ENCODE measurements at places on chromosomes 2 and 18.

GRCh38 chr2:27773959-27774358 lies 2.4 kb downstream of the MRPL33 start:
- no peak for DNase-seq

GRCh38 chr2:108929807-108930425 lies 59.1 kb downstream of the EDAR start:
- no peak for DNase-seq

- DNase-seq = no peak
Observed at GRCh38 chr2:190714958-190715357, 66.1 kb downstream of the NAB1 start.

DNA sequence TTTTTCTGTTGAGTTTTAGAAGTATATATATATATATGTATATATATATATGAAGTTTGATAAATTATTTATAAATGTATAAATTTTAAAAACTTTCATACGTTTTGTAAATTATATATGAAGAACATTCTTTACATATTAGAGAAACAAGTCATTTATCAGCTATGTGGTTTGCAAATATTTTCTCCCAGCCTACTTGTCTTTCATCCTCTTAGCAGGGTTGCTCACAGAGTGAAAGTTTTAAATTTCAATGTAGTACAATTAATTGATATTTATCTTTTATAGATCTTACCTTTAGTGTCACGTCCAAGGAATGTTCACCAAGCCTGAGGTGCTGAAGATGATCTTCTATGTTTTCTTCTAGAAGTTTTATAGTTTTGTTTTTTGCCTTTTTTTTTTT lies 78.3 kb upstream of the HS6ST1 start:
- no peak for DNase-seq

GRCh38 chr2:171447675-171448074 lies 13.6 kb downstream of the DCAF17 start:
- no peak for DNase-seq

GRCh38 chr2:55865096-55865835 lies 58.3 kb downstream of the EFEMP1 start:
- DNase-seq = no peak

DNA sequence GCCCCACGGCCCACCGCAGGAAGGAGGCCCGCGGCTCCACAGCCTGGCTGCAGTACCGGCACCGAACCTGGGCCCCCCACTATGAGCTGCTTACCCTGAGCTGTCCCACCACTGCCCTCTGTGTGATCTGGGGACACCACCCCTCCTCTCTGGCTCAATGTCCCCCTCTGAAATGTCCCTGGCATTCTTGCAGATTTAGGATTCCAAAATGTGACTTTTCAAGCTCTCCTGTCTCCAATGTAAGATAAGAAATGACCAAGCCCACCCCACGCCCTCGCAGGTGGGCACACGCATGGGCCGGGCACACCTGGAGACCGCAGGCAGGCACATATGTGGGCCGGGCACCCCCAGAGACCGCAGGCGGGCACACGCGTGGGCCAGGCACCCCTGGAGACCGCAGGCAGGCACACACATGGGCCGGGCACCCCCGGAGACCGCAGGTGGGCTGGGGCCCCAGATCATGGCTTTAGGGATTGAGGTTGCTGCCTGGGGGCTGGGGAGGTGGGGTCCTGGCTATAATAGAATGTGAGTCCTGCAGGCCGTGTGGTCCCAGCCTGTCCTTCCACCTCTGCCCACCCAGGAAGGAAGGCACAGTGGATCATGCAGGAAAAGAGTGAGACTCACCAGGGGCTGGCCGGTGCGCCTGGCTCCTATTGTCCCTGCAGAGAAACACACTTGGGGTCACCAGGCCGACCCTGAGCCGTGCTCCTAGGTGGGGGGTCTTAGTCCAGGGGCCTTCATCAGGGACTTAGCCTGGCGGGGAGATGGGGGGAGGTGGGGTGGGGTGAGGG lies 7.2 kb downstream of the PDCD1 start:
- DNase-seq = no peak

GRCh38 chr2:182245963-182246362 lies 180.9 kb downstream of the PDE1A start:
- DNase-seq = no peak

DNA sequence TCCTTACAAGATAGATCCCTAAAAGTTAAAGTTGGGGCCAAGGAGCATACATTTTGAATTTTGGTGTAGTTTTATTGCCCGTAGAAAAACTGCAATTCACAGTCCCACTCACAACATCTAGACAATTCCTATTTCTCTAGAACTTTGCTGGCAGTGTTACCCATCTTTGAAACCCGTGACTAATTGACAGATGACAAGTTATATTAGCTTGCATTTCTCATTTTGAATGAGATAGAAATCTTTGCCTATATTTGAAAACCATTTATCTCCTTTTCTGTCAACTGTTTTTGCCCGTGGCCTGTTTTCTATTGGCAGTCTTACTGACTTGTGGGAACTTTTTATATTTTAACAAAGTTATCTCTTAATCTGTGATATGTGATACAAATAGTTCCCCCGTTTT lies 50.0 kb downstream of the OXER1 start:
- no peak for DNase-seq

GRCh38 chr2:111656436-111656835 lies 227.6 kb downstream of the ANAPC1 start:
- no peak for DNase-seq

DNA sequence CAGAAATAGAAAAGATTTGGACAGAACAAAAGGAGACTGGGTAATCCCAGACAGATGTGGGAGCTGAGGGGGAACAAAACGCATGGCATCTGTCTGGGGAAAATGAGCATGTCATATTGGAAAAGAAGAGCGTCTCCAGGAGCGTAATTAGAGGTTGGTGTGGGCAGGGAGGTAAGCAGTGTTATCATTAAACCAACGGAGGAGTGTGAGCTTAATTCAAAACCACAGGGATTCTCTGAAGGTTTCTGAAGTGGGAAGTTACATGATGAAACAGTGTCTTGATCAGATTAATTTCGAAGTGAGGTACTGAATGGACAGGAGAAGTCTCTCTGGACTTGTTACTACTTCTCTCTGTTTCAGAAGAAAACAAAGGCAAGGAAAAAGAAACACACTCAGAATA lies 53.3 kb downstream of the DTNB start:
- DNase-seq = no peak

DNA sequence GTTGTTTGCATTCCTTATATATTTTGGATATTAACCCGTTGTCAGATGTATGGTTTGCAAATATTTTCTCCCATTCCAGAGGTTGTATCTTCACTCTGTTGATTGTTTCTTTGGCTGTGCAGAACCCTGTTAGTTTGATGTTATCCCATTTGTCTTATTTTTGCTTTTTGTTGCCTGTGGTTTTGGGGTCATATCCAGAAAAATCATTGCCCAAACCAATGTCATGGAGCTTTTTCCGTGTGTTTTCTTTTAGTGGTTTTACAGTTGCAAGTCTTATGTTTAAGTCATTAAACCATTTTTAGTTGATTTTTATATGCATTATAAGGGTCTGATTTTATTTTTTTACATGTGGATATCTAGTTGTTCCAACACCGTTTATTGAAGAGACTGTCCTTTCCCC lies 35.8 kb downstream of the PPIG start:
- no peak for DNase-seq

DNA sequence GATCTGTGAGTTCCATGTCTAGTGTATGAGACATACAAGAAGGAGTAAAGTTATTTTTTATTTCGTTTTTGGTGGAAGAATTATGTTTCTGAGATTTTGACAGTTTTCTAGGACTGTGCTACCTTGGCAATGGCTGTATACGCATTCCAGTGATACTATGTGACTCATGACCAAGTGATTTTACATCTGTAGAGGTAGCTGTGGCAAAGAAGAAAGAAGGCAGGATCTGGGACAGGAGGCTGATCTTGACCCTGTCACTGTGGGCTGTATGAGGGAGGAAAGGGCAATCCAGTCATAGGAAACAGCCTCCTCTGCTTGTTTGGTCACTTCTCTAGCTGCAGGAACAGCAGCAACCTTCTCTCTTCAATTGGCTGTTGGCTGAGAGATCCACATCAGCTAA lies 44.0 kb upstream of the PDCL3 start:
- no peak for DNase-seq

DNA sequence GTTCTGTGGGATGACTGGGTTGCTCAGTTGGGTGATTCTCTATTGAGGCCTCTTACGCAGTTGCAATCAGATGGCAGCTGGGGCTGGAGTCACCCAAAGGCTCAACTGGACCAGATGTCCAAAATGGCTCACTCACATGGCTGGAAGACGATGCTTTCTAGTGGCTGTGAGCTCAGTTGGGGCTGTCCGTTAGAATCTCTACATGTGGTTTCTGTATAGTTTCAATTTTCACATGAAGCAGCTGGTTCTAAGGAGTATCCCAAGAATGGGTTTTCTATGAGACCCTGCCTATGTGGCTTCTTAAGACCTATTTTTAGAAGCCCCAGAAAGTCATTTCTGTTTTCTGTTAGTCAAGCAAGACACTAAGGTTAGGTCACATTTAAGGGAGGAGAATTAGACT lies 4.4 kb downstream of the XRCC5 start:
- DNase-seq = no peak

GRCh38 chr2:138760676-138761075 lies 19.5 kb downstream of the NXPH2 start:
- DNase-seq = no peak

- no peak for DNase-seq
Observed at GRCh38 chr2:75982719-75983118, 272.0 kb upstream of the GCFC2 start.

DNA sequence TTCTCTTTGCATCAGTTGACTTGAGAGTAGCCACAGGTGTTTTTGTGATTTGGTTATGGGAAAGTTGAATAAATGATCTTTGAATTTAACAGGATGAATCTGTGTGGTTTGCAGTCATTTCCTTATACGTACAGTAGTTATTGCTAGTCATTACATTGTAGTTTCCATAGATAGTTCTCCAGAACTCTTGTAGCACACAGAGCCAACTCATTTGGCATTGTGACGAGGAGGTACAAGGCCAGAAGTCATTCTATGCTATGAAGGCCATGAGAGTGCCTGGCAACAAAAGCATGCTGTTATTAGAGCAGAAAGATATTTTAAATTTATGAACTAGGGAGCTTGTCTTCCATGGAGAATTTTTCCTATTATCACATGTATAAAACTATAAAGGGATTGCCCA lies 973.0 kb upstream of the CHAC2 start:
- DNase-seq = no peak

GRCh38 chr2:180952082-180952481 lies 28.3 kb upstream of the UBE2E3 start:
- no peak for DNase-seq

- DNase-seq = no peak
Observed at GRCh38 chr2:198659096-198659870, 798.5 kb downstream of the SATB2 start.

- DNase-seq = no peak
Observed at GRCh38 chr2:189521699-189522434, 58.7 kb downstream of the SLC40A1 start.

- no peak for DNase-seq
Observed at GRCh38 chr18:58005011-58005410, 39.0 kb upstream of the NEDD4L start.

GRCh38 chr2:167721593-167721992 lies 525.8 kb downstream of the STK39 start:
- no peak for DNase-seq

DNA sequence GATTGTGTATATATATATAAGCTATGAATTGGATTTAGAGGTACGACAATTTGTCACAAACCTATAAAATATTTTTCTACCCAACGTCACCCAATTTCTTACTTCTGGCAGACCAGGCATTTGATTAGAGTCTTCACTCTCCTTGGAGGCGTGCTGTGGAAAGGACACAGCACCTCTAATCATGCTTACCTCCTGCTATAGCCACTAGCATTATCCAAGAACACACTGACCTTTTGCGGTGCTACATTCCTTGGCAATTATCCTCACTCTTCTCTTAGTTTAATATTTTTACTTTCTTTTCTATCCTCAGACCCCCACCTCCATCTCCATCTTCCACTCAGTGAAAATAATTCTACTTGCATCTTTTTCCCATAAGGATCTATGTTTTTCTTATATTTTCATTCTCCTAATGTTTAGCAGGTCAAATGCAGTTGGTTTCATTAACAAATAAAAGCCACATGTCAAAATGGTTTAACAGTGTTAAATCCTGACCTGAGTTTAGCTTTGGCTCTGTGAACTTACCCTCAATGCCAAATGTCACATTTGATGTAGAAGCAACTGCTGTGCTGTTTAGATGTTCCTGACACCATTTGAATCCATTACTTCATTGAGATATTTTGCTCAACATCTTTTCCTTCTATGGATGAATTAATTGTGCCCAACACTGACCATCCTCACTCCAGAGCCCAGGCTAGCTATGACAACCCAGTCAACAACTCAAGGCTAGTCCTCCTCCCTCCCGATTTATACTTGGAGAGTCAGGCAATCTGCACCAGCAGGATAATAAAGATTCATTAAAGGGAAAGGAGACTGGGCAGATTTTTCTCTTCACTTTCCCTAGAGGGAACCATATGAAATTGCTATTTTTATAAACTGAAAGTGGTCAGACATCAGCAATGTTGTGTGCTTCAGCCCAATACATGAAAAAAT lies 240.5 kb downstream of the MREG start:
- no peak for DNase-seq

- no peak for DNase-seq
Observed at GRCh38 chr2:223633656-223634055, 31.5 kb upstream of the SCG2 start.

GRCh38 chr2:215436705-215437565 lies 1.1 kb upstream of the FN1 start:
- no peak for DNase-seq

- no peak for DNase-seq
Observed at GRCh38 chr2:106976548-106976947, 90.6 kb upstream of the ST6GAL2 start.

GRCh38 chr2:200259577-200259957 lies 46.9 kb upstream of the SPATS2L start:
- no peak for DNase-seq

- no peak for DNase-seq
Observed at GRCh38 chr18:907115-907884, 2.6 kb downstream of the ADCYAP1 start.

Data from stimulated activated naive CD4-positive, alpha-beta T cell treated with Interleukin-2 at 50 U/mL for 16 hours (primary cell).